ENCODE measurements at places on chromosomes 3 and 15.
A peak's percentile ranks its signal among the peaks of the same experiment; 100 is the strongest.

DNA sequence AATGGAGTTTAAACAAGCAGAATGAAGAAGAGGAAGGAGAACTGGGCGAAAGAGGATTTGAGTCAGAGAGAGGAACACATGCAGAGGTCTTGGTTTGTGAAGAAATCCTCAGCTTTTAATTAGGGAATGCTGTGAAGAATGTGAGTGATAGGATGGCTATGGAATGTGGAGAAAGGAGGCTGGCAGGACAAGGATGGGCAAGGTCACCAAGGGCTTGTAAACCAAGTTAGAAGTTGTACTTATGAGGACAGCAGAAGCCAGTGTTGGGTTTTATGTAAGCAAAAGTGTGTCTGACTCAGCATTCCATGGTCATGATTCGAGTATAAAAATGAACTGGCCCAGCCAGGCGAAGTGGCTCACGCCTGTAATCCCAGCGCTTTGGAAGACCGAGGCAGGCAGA lies 60.0 kb upstream of the IL12A start:
- no peak for DNase-seq

DNA sequence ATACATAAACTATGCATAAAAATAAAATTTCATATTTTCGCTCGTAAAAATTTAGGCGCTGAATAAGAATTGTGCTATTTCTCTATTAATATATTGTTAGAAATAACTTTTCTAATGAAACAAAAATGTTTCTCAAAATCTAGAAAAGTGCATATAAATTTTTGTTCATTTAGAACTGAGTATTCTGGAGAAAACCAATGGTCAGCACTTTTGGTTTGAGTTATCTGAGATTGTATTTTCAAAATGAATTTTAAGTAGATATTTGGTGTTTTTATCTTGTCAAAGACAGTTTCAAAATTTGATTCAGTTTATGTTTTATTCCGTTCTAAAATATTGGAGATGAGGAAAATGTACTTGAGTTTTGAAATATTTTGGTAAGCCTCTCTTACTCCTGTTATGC lies 13.9 kb downstream of the MYNN start:
- no peak for DNase-seq

DNA sequence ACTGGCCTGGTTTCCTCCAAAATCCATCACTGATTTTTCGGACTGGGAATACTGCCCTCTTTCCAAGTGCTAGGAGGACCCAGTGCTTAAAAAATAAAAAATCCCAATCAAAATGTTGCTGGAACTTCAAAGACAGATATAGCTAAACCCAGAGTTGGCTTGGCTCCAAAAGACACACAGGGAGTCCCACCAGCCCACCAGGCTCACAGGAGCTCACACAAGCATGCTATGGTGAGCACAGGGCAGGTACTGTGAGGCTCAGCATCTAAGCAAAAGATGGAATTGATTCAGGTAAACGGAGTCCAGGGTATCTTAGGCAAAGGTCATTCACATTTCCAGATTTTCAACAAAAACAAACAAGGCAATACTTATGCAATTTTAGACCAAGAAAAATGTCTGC lies 3.7 kb downstream of the TRANK1 start:
- no peak for DNase-seq

- peak; percentile 16 for DNase-seq
Observed at GRCh38 chr3:171157286-171157685, 130.8 kb upstream of the SLC2A2 start.

All from RPMI8226 (cell line).